ENCODE measurements at places on chromosomes 3 and 15.

- no peak for DNase-seq
These were observed 700.5 kb upstream of the ARPP21 start for GRCh38 chr3:34938784-34939183.

DNA sequence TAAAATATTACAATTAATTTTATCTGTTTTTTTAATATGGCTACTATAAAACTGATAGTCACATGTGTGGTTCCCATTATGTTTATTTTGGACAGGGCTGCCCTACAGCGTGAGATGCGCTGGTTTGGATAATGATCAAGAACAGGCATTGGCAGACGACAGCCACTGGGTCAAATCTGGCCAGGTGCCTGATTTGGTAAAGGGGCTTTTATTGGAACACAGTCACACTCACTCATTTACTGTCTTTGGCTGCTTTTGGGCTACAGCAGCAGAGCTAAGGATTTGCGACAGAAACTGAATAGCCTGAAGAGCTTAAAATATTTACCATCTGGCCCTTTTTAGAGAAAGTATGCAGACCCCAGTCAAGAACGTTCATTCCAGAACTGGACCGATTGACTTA, 724.2 kb upstream of the CFAP20DC start:
- no peak for DNase-seq

DNA sequence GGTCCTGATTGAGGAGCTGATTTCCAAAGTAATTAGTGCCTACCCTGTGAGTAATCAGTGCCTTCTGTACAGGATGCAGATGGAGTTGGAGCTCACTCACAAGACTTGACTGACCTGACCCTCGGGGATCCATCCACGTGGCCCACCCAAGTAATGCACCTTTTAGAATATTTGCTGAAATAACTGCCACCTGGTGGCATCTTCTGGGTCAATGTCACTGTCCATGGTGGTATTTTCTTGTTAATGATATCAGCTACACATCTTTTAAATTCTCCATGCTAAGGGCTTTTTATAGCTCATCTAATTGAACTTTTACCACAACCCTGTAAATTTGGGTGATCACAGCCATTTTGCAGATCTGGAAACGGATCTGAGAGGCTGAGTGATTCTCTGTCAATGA, 74.3 kb upstream of the ANKRD34C start:
- no peak for DNase-seq

GRCh38 chr15:84856731-84857417, 27.6 kb upstream of the SLC28A1 start:
- no peak for DNase-seq

DNA sequence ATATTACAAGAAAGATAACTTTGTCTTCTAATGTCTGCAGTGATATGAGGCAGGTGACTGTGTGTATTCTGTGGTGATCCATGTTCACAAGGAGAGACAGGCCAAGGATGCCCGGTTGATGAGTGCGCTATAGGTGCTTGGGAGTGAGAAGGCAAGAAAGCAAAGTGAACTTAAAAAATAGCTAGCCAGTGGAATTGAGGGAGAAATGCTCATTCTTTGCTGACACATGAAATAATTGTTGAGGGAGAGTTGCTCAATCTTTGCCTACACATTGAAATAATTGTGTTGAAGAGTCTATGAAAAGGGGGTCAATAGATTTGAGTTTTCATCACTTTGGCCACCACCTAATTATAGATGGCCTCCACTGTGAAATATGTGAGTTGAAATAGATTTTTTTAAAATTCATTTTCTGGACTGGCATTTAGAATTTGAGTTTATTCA, 156.3 kb downstream of the LPP start:
- DNase-seq = no peak

- DNase-seq = no peak
These were observed 50.8 kb upstream of the CTNNB1 start for GRCh38 chr3:41148478-41148877.

DNA sequence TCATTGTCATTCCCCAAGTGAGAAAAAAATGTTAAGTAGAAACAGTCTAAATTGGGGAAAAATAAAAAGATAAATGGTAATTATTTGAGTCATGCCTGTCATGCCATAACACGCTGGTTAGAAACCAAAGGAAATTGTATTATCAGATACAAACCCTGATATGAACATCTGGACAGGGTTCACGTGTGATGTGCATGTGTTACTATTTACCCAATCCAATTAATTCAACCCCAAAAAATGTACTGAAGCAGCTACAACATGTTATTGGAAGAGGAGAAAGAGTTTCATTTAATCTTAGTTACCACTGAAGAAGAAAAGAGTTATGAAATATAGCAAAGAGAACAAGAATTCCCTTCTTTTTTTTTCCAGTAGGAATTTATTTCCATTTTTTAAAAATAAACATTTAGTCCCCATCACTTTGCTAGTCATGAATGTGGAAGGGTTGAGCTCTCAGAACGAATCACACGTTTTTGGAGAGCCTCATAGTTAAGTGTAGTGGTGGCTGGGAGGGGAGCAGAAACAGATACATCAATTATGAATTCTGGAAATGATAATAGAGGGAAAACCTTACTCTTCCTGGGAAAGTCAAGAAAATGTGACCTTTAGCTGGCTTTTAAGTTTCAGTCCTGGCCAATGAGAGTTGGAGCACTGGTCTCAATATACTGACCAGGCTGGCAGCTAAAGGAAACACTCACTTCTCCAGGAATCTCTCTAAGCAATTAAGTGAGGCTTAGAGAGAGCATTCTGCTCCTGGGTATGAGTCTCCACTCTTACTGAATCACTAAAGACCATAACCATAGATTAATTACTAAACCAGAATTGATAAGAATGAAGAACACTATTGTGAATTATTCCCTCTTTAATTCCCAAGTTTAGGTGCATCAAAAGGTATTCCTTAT, 796.5 kb downstream of the GRM7 start:
- DNase-seq = no peak

- no peak for DNase-seq
These were observed 141.7 kb downstream of the PDCD6IP start for GRCh38 chr3:33940149-33940548.

- DNase-seq = no peak
These were observed 637.7 kb upstream of the TBL1XR1 start for GRCh38 chr3:177835008-177835407.

GRCh38 chr3:166191411-166191810, 354.2 kb upstream of the BCHE start:
- DNase-seq = no peak

DNA sequence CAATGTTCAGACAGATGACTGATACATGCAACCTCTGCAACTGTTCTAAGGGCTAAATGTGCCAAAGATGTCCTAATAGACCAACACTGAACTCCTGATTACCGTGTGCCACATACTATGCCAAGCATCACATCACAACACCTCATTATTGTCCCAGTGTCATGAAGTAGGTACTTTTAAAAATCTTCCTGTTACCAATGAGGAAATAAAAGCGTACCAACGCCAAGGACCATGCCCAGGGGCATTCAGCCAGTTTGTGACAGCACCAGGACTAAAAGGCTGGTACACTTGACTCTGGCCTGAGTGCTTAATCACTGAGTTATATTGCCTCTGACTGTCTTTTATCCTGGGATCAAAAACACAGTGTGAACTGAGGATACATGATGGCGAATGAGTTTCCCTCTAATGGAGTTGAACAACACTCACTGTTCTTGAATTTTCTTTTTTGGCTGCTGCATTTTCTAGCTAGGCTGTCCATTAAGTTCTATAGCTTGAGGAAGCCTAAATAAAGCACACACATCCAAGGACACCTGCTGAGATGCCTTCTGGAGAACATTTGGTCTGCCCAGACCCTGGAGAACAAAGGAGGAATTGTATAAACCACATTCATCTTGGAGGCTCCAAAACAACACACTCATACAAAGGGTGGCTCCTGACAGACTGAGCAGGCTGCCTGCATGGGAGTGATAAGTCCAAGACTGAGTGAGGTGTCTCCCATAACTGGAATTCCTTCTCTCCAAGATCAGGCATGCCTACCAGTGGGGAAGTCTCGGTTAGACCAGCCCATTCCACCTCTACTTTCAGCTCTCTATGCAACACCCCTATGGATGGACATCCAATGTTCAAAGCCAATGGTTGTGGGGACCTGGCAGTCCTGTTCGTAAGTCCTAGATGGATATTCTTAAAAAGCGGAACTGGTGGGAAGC, 126.7 kb upstream of the PRICKLE2 start:
- no peak for DNase-seq

GRCh38 chr15:100764778-100765466, 114.7 kb upstream of the ALDH1A3 start:
- DNase-seq = no peak

GRCh38 chr3:123559040-123559861, 25.6 kb downstream of the HACD2 start:
- no peak for DNase-seq

DNA sequence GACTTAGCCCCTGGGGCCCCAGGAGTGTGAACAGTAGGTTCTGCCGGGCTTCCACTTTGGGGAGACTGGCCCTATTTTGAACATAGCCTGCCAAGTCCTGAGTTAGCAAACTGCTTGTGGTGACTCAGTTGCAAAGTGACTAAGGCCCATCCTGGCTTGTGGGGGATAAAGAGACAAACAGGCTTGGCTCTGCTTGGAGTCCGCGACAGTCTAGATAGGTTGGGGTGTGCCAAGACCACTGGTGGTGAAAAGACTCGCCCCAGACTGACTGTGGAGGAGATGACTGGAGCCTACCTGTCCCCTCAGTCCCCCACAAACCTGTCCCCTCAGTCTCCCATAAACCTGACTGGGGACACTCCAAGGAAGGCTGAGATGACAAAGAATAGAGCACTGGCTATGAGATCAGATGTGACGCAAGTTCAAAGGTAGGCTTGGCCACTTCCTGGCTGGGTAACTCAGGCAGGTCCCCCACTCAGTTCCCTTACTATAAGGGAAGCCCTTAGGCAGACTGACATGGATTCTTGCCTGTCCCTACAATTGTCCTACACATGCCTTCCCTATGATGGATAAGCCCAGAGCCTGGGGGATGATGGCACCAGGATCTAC, 4.3 kb downstream of the DNASE1L3 start:
- DNase-seq = no peak

DNA sequence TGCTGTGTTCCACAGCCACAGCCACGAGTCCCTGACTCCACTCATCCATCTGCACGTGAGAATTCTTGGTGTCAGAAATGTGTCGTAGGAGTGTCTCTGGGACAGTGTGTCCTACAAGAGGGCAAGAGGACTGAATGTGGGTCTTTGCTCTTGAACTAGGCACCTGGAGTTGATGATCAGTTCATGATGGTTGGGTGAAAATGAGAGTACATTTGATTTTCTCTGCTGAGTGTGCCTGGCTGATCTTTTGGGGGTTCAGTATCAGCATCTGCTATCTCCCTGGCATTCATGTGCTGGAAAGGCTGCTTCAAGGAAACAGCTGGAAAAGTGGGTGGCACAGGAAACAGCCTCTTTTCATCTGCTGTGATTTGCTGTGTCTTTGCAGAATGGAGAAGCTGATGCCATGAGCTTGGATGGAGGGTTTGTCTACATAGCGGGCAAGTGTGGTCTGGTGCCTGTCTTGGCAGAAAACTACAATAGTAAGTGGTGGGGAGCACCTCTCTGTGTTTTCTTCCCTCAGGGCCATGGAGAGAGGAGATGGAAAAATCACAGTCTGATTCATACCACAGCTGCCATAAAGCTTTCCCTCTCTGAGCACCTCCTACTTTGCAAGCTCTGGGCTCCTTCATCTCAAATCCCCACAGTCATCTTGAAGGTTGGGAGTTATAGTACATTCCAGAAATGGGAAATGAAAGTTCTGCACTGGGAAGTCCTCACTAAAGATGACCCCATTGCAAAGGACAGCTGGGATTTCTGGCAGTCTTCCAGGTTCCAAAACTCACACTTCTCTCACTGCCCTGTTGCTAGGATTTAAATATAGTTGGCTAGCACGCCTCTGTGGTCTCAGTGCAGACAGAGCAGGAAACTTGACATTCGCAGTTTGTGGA, 17.8 kb downstream of the TF start:
- no peak for DNase-seq

DNA sequence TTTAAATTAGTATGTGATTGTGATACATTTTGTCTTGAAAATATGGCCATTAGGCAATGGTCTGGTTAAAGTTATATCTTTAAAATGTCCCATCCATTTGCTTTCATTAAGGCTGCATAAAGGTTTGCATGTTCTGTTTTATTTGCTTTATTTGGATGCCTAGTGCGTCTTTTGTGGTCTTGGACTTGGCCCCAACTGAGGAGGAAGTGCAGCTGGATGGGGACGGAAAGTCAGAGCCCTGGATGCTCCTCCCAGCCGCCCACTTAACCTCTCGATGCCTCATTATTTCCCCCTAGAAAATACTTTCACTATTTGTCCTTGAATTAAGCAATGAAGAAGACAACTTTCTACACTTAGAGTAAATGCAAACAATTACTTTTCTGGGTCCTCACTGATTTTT, 898.2 kb downstream of the MCTP2 start:
- no peak for DNase-seq

DNA sequence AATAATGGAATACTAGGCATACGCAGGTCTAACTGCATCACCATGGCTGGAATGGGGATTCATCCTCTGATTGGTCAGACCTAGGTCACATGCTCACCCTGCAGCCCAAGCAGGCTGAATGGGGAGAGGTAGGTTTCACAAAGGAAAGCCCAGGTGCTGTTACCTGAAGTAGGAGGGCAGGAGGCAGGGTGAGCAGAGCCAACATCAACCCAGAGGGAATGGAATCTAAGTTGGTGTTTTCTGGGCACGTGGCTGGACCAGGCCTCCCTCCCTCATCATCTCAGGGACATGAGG, 6.7 kb upstream of the H1-8 start:
- DNase-seq = no peak

DNA sequence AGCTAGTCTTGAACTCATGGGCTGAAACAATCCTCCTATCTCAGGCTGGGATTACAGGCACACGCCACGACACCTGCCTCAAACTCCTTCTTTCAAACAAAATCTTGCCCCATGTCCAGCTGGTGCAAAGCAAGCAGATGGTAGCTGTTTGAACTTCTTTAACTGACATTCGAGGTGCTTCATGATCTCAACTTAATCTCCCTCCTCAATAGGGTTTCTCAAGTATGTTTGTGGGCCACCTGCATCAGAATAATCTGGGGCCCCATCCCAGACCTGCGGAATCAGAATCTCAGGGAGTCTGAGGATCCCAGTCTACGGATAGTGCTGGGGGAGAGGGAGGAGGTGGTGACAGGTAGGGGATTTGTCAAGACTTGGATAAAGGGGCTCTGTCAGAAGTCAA, 20.9 kb upstream of the TRH start:
- no peak for DNase-seq

- DNase-seq = no peak
These were observed 32.9 kb upstream of the SKOR1 start for GRCh38 chr15:67792250-67792942.

GRCh38 chr3:126256251-126256650, 75.9 kb upstream of the ALDH1L1 start:
- no peak for DNase-seq

- no peak for DNase-seq
These were observed 154.3 kb downstream of the GOLIM4 start for GRCh38 chr3:167941234-167941995.

DNA sequence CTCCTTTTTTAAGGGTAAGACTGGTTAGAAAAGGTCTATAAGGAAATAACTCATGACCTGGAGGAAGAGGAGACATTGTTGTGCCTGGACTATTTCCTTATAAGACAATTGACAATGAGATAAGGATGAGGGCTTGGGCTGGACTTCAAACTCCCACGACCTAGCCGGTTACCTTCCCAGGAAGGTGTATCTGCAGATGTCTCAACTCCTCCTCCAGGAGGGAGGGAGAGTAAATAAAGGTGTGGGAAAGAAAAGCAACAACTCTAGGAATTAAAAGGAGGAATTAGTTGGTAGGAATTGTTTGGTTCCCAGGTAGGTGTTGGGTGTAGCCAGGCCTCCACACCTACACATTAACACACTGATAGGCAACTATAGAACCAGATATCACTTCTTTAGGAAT, 97.8 kb upstream of the TBL1XR1 start:
- DNase-seq = no peak
